KG1 (cell line): ENCODE measurements at places on chromosomes 13 and 19.

- DNase-seq = no peak
These were observed 8.4 kb upstream of the UFM1 start for GRCh38 chr13:38341149-38341692.

GRCh38 chr19:763181-763580, 12.3 kb downstream of the MISP start:
- DNase-seq = no peak

DNA sequence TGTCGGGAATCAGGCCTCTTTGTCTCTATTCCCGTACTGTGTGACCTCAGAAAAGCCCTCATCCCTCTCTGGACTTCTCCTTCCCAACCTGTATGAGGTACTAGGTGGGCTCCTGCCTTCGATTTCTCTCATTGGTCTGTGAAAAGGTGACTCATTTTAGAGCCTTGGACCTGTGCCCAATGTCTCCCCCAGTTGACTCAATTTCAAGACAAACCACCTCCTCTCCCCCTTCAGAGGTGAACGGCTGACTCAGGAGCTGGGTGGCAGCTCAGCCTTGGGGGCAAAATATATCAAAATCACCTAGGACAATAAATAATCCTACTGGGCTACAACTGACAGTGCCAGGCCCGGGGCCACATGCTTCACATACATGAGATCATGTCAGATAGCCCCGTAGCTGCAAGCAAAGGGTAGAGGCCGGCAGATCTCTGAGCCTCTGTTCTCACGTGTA, 630 bp downstream of the COQ8B start:
- no peak for DNase-seq

DNA sequence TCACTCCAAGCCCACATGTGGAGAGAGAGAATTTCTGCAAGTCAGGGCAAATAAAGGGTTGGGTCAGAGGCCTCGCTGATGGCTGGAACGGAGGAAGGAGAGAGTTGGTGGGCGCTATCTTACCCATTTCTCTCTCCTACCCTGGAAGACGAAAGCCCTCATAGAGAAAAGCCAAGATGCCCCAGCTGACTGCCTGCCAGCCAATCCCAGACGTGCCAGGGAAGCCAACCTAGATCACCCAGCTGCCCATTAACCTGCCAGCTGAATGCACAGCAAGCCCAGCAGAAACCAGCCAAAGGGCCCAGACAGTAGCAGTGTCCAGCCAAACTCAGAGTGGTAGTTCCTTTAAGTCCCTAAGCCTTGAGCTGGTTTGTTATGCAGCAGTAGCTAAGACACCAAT, 167.0 kb upstream of the ZNF507 start:
- DNase-seq = no peak

- DNase-seq = no peak
These were observed 3.2 kb downstream of the ELL start for GRCh38 chr19:18518639-18519038.

GRCh38 chr13:33296793-33297425, 11.4 kb upstream of the STARD13 start:
- no peak for DNase-seq

- no peak for DNase-seq
These were observed 38.2 kb upstream of the IGFL1 start for GRCh38 chr19:46191356-46191755.

DNA sequence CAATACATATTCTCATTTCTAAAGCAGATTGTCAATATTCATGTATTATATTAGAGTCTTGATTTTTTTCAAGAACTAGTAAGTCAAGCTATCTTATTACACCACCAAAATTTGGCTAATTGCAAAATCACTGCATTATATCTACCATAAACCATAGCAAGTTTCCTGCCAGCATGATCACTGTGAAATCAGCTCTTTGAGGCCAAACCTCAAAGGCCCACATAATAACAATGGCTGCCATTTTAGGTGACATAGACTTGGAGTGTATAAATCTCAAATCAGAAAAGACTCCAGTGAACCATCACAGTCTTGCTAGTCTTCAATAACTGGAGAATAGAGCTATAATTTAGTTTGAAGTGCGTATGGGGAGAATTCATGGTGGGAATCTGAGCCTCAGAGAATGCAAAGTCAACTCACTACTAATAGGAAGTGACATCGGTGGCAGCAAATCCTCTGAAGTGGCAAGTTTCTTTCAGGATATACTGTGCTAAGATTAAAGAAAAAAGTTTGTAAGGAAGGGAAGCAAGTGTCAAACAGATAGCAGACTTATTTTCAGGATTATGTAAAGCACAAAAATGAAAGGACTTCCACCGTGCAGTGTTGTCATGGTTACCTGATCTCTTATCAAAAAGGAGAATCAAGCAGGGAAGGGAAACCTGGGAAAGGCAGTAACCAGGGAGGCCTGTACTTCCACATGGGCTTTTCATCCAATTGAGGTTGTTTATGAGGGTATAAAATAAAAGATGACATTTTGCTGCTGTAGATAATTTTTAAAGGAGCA, 117.4 kb upstream of the FNDC3A start:
- DNase-seq = no peak

DNA sequence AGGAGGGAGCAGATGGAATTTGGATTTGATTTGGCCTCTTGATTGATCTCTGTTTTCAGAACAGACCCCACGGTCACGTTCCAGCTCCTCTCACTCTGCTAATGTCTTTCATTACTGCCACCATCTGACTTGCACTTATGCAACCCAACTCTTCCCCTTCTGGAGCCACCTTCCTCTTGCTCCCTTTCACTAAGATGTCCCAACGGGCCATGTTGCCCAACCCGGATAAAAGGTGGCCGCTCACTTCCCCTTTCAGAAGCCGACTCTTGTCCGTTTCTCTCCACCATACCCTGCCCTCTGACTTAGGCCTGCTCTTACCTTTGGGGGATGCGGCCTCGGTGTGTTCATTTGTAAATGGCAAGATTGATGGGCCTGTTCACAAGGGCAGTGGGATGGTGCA, 27.4 kb upstream of the CYP4F8 start:
- DNase-seq = no peak

GRCh38 chr13:74077792-74078191, 56.4 kb downstream of the KLF12 start:
- no peak for DNase-seq

- no peak for DNase-seq
These were observed 12.4 kb downstream of the NOSIP start for GRCh38 chr19:49567861-49568441.

DNA sequence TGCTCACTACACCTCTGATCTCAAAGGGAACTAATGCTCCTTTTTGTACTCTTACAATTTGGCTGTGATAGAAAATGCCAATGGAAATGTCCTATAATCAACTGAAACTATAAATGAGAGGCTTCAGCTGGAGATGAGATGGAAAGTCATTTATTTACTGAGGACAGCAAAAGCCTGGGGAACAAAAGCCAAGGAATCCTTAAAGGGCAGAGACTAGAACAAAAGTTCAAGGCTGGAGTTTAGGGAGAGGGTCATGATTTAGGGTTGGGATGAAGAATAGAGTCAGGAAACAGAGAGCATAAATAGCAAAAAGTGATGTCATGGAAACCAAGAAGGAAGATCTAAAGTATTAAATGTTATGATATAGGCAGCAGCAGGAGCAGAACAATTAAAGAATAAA, 401.1 kb downstream of the FGF14 start:
- no peak for DNase-seq

DNA sequence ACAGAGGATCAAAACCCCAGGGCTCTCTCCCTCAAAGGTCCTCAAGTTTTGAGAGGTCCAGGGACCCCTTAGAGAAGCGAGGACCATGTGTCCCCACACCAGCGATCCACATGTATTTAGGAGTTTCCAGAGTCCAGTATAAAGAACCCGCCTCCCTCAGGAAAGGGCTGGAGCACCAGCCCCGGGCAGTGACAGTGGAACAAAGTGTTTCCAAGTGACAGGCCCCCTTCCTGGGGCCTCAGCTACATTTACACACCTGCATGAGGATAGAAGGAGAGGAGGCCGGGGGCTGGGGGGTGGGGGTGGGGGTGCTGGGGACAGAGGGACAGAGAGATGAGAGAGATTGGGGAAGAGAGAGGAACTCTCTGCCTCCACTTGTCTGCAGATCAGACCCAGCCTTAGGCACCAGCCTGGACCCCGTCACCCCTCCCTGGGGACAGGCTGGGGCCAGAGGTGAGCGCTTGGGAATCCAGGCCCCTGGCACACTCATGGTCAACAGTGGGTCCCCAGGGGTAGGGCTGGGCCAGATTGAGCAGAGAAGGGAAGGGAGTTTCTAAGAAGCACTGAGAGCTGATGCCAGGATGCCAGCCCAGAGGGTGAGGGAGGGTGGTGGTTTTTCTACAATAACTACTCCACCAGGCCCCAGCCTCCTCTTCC, 802 bp downstream of the BCAM start:
- DNase-seq = no peak

DNA sequence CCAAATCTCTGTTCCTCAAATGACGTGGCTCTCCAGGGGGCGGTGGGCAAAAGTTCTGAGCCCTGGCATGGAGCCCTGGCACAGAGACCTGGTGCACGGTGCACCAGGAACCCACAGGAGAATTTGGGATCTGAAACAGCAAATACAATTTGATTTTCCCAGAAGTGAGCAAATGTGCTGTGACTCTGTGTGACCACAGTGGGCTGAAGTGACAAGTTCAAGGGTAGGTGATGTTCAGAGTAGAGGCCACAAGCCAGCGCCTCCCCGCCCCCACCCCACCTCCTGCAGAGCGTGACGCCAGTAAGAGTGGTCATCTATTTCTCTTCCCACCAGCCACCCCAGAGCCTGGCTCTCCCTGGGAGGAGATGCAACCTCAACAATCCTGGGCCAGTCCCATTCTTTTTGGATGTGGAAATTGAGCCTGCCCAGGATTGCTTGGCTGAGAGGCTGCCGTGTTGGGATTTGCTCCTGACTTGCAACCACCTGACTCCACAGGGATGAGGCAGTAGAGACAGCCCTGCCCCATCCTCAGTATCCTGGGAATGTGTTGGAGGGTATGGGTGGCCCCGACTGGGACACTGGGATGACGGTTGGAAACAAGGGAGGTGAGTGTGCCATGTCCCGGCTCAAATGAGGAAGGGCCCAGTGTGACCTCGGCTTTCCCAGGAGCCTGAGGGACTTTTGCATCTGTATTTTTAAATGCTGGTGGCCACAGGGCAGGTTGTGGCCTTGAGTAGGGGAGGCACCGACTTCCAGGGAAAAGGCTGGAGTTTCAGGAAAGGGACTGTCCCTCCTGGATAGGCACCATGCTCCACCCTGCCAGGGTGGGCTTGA, 11.1 kb upstream of the BCL3 start:
- no peak for DNase-seq

DNA sequence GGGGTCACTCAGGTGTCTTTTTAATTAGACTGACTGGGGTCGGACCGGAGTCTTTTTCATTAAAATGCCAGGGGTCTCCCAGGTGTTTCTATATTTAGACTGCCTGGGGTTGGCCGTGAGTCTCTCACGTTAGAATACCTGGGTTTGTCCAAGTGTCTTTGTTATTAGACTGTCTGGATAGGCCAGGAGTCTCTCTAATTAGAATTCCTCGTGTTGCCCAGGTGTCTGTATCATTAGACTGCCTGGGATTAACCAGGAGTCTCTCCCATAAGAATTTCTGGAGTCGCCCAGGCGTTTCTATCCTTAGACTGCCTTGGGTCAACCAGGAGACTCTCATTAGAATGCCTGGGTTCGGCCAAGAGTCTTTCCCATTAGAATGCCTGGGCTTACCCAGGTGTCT, 1445.7 kb downstream of the UQCRFS1 start:
- DNase-seq = no peak

DNA sequence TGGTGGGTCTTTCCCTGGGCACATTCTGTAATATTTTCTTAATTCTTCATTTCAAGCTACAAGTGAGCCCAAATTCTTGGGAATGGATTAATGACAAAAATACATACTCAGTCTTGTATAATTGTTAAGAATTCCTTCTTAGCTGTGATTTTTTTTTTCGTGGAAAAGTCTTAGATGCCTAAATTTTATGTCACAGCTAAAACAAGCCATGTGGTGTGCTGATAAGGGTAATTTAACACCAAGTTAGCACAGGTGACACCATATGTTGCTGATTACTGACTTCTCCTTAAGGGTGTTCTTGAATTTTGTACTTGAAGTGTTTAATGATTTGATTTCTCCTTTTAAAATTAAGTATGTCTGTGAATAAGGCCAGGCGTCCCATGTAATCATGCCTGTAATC, 29.3 kb downstream of the WDFY2 start:
- no peak for DNase-seq

DNA sequence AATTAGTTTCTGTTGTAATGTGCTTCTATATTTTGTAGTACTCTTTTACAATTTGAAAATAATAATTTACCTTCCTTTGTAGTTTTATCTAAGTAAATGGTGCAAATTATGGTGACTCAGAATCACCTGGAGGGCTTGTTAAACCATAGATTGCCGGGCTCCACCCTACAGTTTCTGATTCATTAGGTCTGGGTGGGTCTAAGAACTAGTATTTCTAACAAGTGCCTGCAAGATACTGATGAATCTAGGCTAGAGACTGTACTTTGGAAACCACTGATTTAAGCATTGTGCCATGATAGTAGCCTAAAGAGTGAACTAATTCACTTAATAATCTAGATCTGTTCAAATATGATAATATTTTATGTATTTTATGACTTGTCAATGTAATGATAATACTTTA, 437.4 kb upstream of the SPRY2 start:
- no peak for DNase-seq

- DNase-seq = no peak
These were observed 22.4 kb upstream of the SEMA6B start for GRCh38 chr19:4581666-4582553.

GRCh38 chr19:10642473-10643171, 11.5 kb upstream of the ILF3 start:
- no peak for DNase-seq
